ENCODE measurements at places on chromosomes 2 and 18.

GRCh38 chr2:73177645-73178255, 24.6 kb upstream of the NOTO start:
- DNase-seq: no peak

- DNase-seq: no peak
Measured at GRCh38 chr18:64380117-64380516, 231.2 kb upstream of the LINC00305 start.

DNA sequence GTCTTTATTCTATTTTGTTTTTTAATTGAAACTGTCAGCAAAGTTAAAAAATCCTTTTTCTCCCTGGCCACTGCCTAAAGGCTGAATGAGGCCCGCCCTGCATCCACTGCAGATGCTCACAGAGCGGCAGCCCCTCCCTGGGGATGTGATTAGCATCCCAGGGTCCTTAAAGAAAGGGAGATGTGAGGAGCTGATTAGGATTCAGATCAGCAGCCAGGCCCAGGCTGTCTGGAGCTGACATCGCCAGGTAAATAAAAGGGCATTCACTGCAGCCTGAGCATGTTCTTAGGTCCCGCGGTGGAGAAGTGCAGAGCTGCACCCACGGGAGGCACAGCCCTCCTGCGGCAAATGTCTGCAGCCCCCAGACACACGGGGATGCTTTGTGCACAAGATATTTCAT, 83.8 kb downstream of the LONRF2 start:
- DNase-seq: no peak

DNA sequence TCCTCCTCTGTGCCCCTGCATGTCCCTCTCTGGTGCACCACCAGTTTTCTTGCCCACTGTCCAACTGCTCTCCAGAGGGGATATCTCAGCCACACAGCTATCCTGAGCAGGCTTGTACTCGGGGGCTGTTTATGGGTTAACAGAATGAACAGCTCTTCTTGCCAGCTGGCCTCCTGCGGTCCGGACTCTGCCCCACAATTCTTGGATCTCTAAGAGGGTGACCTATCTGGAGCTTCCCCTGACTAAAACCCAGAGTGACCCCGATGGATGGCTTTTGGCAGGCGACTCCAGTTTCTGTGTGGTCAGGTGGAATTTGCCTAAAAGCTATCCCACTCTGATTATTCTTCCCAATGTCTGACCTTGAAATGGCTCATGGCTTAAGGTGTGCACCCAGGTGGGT, 9.1 kb downstream of the SOWAHC start:
- DNase-seq: no peak

DNA sequence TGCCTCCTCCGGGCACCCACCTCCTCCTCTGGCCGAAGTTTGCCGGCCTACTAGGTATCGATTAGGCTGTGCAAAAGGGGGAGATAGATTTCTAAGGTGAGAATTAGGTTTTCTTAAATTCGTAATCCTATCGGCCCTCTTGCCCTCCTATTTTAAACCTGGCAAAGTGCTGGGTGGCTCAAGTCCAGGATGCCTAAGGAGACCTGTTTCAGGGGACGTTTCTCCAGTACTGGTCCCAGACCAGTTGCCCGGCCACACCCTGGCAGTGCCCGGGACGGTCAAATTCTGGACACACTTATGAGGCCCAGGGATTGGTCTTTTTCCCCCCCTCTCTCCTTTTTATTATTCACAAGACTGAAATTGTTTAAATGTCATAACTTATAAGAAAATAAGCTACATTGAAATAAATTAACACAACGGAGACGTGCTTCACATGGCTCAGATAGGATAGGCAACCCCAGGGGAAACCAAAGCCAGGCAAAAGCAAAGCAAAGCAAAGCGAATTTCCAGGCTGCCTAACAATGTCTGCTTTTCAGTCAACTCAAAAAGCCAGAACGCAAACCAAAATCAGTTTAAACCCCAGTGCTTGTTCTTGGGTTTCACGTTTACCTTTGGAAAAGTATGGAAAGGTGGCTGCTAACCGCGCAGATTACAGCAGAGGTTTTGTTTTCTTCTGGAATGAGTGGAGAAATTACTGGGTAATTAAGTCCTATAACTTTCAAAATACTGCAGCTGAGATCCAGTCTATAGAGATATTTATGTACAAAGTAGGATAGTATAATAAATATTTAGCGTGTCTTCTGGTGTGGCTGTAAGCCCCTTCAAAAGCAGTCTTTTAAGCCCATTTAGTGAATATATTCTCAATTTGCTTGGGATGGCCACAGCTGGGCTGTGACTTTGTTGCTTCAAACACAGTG, 3.0 kb downstream of the GBX2 start:
- DNase-seq: no peak

DNA sequence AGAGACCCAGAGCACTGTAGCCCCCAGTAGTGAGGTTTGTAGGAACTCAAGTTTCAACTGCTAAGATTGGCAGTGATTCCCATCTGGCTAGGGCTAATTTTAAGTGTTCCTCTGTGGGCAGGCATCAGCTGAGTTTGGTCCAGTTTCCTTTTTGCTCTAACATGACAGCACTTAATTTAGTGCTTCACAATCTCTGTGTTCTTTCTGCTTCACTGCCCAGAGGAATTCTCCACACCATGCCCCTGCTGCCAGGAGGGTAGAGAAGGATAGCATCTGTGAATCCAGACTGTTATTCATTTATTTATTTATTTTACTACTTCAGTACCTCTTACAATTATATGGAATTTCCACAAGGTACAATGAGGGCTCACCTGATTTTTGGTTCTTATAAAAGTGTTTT, 549.9 kb upstream of the FSIP2 start:
- DNase-seq: no peak

- DNase-seq: peak; percentile 12
Measured at GRCh38 chr2:98601532-98602132, 6.7 kb downstream of the COA5 start.

DNA sequence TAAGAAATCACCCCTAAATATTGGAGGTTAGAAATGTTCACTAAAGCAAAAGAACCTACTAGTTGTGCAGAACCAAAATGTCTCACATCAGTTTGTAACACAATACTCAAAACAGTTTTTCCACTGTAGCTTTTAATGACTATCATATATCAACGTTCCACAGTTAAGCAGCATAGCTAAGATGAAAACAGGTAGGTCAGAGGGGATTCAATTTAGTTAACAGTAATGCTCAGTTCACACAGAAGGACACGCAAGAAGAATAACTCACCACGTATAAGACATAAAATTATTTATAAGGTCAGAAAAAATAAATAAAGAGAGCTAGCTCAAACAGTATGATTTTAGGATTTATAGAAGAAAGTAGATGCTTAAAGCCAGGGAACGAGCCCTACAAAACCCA, 118.9 kb upstream of the CCDC150 start:
- no peak for DNase-seq

DNA sequence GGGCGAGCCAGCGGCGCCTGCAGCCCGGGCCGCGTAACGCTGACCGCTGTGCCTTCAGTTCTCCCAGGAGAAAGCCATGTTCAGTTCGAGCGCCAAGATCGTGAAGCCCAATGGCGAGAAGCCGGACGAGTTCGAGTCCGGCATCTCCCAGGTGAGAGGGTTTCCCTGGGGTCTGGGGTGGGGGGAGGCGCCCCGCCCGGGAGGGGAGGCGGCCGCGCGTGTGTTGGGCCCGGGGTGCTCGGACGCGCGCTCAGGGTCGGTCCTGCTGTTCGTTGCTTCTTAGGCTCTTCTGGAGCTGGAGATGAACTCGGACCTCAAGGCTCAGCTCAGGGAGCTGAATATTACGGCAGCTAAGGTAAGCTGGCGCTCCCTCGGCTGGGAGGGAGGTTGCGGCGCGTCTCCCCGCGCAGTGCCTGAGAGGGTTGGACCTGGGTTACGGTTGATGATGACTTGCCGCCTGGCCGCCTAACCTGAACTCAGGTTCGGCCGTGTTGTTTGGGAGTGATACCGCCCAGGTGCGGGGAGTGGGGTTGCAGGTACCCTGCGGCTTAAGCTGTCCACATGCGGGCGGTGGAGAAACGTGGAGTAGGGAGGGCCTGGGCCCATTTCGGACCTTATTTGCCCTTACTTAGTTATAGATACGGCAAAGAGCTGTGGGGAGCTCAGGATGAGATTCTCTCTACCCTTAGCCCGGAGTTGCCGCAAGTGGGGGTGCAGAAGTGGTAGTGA, 638 bp downstream of the RPS7 start:
- no peak for DNase-seq

- no peak for DNase-seq
Measured at GRCh38 chr2:120794716-120795115, 59.0 kb downstream of the GLI2 start.

DNA sequence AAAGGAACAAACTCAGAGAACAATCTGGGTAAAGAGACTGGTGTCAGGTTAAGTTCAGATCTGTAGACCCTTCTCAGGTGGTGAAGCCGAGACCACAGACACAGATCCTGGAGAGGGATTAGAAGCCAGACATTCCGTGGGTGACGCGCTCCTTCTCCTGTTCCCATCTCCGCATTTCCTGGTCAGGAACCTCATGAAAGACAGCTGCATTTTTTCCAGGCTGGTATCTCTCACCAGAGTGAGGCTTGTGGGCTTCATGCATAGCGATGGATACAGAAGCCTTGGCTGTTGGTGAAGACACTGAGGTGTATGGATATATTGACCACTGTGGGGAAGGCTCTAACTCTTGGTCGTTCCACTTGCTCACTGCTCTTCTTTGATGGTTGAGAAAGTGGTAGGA, 152.6 kb downstream of the FAM210A start:
- no peak for DNase-seq

DNA sequence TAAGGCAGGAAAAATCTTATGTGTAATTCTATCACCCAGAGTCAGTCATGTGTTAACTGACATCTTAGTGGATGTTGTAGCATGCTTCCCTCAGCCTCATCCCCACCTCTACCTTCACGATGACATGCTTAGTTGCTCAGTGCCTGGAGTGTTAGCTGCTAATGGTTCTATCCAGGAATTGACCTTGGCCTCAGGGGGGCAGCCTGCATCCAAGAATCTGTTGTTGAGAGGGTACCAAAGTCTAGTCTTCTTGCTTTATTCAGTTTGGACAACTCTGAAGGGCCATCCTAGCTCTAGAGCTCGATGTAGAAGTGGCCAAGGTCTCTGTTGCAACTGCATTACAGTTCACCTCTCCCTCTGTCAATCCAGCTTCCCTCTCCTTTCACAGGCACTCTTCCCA, 61.2 kb downstream of the ACYP2 start:
- DNase-seq: no peak

GRCh38 chr18:62621546-62621945, 93.8 kb upstream of the PHLPP1 start:
- DNase-seq: no peak

DNA sequence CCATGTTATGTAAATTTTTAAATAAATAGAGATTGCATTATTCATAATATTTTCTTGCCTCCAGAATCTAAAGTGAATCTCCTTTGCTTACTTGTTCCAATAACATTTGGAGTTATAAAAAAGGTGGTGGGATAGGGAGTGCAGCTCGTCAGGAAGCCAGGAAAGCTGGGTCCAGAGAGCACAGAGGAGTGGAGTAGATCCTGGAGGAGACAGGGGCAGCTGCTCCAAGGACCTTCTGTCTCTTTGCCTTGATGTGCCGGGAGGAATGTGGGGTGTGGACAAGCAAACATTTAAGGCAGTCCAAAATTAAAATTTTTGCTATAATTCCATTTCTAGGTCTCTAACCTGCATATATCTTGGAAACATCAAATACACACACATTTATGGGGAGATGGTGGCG, 29.3 kb downstream of the HAUS1 start:
- DNase-seq: no peak

- no peak for DNase-seq
Measured at GRCh38 chr2:209936106-209936666, 66.3 kb upstream of the RPE start.

GRCh38 chr2:33372940-33373553, 103.4 kb upstream of the RASGRP3 start:
- peak; percentile 45 for DNase-seq

DNA sequence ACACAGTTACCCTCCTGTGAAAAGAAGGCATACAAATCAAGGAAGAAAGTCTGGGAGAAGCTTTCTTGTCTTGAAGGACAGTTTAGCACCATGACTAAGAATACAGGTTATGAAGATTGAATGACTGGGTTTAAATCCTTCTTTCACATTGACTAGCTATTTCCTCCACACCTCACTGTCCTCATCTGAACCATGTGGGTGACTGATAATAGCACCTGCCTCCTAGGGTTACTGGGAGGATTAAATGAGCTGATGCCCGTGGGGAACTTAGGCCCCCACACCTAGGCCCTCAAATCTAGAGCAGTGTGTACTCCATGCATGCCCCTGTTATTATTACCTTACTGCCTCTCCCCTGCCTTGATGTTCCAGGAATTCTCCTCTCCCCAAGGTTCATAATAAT, 202.9 kb downstream of the FBXO15 start:
- DNase-seq: no peak

GRCh38 chr2:25123682-25124081, 44.7 kb downstream of the POMC start:
- DNase-seq: peak; percentile 53

DNA sequence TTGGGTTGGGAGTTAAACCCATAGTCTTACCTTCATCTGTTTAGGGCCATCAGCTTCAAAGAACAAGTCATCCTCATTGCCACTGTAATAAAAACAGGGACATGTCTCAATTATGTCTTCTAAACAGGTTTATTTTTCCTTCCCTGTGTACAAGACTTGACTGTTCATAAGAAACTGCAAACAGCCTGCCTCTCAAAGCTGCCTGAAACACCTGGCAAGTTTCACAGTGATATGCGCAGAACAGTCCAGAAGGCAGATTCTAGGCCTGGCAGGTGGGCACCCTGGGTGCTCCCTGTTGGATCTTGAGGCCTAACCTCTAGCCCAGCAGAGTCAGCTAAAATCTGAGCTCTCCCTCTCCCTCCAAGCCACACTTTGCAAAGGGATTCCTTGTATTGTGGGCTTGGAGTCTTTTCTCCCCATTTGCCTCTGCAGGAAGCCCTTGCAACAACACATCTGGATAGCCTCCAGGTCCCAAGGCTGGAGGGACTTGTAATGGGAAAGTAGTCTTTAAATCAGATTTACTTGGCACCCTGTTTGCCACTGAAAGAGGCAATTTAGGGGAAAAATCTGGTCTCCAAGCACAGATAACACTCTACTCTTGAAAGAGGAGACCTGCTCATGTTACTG, 930 bp downstream of the IL1B start:
- DNase-seq: peak; percentile 46

DNA sequence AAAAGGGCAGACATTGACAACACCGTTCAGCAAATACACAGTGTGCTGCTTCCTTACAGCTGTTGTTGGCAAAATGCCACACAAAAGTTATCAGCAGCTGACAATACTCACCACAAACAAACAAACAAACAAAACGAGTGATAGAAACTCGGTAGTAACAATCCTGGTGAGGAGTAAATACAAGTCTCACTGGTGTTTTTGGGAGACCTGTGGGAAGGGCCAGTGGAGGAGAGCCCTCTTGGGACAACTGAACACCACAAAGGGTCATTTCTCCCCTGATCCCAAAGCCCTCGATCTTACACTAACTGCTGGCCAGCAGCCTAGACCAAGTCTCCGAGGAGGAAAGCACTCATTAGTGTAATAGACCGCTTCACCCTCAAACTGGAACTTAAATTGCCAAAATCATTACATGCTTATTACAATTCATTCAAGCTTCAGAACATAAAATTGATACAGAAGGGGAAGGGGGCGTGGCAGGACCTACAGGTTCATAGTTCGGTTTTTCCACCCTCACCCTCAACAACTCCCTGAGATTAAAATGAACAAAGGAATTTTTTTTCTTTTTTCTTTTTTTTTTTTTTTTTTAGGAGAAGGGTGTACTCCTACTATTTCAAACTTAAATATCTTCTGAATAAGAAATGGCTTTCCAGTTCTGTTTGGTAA, 5.0 kb downstream of the AP1S3 start:
- no peak for DNase-seq
